Retina (tissue), 1 donor: ENCODE measurements at places on chromosomes 7 and 10.
A peak's percentile ranks its signal among the peaks of the same experiment; 100 is the strongest.

GRCh38 chr10:79262959-79263746, 84.1 kb upstream of the PPIF start:
- DNase-seq, result no peak

GRCh38 chr10:113718969-113719822, 32.3 kb upstream of the PLEKHS1 start:
- no peak for DNase-seq

DNA sequence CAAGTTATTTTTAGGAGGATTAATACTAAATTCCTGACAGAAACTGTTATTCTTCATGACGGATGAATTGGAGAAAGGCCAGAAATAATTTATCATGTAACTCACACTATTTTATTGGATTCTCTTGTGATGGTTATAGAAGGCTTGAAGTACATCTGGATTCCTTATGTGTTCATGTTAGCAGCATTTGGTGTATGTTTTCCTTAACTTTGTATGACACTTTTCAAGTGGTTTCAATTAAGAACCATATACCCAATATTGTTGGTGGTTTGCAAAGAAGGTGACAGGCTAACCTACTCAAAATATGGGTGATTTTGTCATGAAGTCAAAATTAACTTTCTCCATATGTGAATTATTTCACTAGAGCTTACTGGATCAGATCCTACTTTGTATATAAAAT, 532.2 kb upstream of the CNTNAP2 start:
- no peak for DNase-seq

DNA sequence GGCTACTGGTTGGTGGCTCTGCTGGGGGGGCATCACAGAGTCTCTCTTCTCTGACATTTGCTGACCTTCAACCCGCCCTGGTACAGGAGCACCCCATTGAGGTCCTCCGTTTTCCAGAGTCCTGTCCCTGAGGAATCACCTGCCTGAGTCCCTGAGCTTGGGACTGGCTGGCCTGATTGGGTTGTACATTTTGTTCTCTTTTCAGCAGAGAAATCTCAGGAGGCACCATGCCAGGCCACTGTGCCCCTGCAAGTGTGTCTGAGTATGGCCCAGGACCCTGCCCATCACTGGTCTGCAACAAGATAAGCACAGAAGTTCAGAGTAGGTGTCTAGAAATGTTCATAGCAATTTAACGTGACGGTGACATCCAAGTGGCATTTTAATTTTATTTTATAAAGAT, 131.2 kb downstream of the CUX1 start:
- DNase-seq, result no peak

- peak; percentile 40 for DNase-seq
Observed at GRCh38 chr7:29878081-29878688, 71.9 kb downstream of the WIPF3 start.

DNA sequence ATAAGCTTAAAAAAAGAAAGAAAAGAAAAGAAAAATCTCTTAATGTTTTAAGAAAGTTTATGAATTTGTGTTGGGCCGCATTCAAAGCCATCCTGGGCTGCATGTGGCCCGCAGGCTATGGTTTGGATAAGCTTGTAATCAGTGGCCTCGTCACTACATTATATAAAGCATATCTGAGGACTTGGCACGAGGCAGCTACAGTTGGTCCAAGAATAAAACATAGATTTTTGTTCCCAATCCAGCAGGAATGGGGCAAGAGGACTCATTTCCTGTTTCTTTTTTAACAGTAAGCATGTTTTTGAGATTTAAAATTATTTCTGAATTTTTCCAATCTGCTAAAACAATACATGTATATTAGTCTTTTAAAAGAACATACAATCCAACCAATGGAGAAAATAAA, 28.6 kb downstream of the MCM10 start:
- no peak for DNase-seq

GRCh38 chr7:26538216-26538615, 246.6 kb downstream of the SNX10 start:
- no peak for DNase-seq

GRCh38 chr7:7706101-7706511, 12.3 kb downstream of the RPA3 start:
- DNase-seq, result no peak

- no peak for DNase-seq
Observed at GRCh38 chr10:115774721-115775120, 498.3 kb downstream of the GFRA1 start.

GRCh38 chr7:157930441-157930840, 593.6 kb downstream of the DNAJB6 start:
- no peak for DNase-seq

- peak; percentile 12 for DNase-seq
Observed at GRCh38 chr7:101125989-101126650, 784 bp upstream of the SERPINE1 start.

DNA sequence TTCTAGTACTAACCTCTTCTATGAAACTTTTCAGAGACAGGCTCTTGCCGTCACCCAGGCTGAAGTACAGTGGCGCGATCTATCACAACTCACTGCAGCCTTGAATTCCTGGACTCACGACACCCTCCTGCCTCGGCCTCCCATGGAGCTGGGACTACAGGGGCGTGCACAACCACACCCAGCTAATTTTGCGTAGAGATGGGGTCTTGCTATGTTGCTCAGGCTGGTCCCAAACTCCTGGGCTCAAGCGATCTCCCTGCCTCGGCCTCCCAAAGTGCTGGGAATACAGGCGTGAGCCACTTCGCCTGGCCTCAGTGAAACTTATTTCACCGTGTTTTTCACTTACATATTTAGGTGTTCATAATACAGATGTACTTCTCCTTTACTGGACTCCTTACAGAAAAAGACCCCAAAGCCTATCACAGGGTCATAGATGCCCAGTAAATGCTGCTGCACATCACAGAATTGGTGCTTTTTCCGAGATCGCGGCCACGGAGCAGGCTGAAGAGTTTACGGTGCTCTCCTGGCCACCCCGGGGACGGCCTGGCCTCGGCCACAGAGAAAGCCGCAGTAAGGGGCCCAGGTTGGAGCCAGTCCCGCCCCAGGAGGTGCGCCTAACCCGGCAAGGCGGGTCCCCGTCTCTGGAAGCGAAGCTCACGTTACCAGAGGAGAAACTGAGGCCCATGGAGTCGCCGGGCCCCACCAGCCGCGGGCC, 595 bp downstream of the TBL2 start:
- no peak for DNase-seq

- DNase-seq, result no peak
Observed at GRCh38 chr7:70591643-70592042, 540.3 kb upstream of the GALNT17 start.

DNA sequence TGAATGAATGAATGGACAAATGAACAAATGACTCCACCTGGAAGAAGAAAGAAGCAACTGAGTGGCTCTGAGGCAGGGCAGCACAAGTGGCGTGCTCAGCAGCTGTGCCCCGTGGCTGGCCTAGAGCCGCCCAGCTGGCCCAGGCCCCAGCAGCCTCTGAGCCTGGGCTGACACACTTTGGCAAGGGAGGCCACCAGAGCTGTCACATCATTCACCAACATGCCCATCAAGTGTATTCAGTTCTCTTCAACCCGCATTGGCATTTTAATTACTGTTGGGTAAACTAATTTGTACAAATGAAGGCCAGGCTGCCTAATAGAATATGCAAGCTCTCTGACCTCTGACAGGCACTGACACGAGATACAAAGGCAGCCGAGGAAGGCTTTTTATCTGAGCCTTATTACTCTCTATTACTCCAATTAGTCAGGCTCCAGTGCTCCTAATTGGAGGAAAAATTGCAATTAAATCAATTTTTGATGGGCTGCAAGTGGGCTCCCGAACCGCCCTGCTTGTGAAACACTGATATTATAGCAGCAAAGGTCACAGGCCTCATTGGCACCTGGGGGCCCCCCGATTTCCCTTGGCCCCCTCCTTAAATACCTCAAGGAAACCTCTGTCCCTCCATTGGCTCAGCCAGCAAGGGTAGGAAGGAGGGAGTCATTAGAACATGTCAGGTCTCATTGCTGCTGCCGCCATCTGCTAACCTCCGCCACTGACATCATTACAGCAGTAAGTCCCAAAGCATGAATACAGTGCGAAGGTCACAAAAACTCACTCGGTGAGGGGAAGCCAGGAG, 41.9 kb downstream of the DPCD start:
- peak; percentile 93 for DNase-seq

DNA sequence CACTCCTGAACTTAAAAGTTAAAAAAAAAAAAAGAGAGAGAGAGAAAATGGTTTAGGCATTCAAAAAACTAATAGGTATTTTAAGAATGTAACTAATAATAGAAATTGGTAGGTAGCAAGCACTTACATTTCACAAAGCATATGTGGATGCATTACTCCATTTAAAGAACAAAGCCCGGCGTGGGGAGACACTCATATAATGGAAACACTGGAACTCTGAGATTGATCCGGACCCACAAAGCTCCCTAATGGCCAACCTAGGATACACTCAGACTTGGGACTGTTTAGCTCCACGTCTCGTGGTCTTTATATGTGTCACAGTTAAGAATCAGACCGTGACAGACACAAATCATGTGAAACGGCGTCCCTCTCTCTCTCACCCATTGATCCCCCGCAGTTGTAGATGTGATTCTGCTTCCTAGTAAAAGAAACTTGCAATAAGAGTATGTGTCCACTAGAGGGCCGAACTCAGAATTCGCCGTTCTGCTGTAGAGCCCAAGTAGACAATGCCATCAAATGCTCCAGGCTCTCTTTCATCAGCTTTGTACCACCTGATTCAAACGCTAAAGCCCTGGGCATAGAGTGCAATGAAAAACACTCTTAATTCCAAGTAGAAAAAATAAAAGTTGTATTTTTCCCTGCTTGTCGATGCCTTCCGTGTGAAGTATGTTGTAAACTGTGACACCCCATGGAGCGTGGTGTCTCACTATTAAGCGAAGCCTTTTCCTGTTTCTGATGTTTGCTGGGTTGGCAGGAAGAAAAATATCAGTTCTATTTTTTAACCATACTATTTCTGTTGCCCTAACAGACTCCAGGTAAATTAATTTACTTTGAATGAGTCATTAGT, 429.0 kb upstream of the MTPN start:
- peak; percentile 74 for DNase-seq

GRCh38 chr10:53701213-53701612, 928.6 kb upstream of the MBL2 start:
- DNase-seq, result no peak
